ENCODE measurements at places on chromosomes 3 and 15.

DNA sequence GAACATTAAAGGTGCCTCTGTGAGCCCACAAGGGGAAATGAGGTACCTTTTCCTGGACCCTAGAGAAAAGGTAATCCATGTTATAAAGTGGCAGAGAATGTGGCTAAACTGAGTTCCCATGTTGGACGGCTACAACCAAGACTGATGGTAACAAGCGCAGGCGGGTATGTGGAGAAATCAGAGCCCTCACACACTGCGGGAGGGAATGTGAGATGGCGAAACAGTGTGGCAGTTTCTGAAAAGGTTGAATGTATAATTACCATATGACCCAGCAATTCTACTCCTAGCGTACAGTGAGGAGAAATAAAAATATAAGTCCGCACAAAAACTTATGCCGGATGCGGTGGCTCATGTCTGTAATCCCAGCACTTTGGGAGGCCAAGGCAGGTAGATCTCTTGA is 24.1 kb upstream of the SHISA5 start:
- DNase-seq: no peak

DNA sequence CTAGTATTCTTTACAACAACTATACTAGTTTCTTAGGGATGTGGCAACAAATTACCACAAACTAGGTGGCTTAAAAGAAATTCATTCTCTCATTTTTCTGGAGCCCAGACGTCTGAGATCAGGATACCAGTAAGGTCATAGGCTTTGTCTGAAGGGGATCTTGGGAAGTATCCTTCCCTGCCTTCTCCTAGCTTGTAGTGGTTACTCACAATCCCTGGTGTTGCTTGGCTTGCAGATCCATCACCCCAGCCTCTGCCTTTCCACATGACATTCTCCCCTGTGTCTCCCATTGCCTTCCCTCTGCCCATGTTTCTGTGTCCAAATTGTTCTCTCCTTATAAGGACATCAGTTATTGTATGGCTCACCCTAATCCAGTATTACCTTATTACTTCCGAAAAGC is 24.3 kb upstream of the CLDN1 start:
- DNase-seq: no peak

- no peak for DNase-seq
Observed at GRCh38 chr3:32045091-32045915, 61.1 kb upstream of the GPD1L start.

- no peak for DNase-seq
Observed at GRCh38 chr3:36319680-36320079, 60.6 kb upstream of the STAC start.

DNA sequence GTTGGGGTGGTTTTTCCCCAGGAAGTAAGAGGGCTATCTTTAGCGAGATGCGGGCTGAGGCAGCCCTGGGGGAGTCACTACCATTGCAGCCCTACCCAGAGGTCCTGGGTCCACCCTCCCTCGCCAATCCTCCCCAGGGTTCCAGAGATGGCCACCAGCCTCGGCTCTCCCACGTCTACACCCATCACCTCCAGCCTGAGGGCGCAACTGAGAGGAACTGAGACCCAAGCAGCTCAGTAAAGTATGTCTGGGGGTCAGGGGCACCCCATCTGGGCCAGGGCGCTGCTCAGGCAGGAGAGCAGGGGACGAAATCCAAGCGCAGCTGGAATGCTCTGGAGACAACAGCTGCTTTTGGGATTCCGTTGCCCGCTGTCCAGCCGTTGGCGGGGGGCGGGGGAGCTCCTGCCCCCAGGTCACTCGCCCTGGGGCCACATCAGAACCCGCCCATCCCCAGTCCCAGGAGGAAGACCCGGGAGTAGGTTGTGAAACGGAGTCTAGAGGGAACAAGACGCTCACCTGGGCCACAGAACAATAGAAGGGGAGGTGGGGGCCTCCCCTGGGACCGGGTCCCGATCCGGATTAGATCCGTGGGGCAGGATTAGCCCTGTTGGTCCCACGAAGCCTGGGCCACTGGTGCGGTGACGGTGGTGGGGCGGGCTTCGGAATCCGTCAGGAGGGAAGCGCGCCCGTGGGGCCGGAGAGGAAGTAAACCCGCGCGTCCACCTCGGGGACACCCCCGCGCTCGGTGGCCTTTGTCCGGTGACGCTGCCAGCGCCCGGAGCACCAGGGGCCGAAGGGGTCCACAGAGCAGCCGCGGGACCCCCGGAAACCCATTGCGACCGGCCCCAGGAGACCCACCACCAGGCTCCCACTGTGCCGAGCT is 1.4 kb upstream of the NDUFAF3 start:
- peak; percentile 61 for DNase-seq

- no peak for DNase-seq
Observed at GRCh38 chr15:60589728-60590127, 110.8 kb upstream of the ICE2 start.

DNA sequence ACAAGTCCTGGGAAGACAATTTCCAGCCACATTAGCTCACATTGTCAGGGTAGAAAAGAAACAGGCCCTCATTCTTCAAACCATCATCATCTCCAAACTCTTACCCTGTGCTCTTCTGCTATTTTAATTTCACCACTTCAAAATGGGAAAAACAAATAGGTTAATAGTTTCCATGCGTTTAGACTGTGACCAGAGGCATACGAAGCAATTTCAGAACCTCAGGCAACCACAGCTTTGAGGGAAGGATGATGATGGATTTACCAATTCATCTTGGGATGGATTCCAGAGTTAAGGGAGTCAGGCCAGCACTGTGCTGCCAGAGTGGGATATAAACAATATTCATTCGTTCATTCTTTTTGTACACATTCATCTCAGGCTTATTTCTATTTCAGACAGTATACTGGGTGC is 307.8 kb upstream of the TPRG1 start:
- DNase-seq: no peak

- DNase-seq: no peak
Observed at GRCh38 chr3:52851348-52851747, 16.5 kb upstream of the MUSTN1 start.

DNA sequence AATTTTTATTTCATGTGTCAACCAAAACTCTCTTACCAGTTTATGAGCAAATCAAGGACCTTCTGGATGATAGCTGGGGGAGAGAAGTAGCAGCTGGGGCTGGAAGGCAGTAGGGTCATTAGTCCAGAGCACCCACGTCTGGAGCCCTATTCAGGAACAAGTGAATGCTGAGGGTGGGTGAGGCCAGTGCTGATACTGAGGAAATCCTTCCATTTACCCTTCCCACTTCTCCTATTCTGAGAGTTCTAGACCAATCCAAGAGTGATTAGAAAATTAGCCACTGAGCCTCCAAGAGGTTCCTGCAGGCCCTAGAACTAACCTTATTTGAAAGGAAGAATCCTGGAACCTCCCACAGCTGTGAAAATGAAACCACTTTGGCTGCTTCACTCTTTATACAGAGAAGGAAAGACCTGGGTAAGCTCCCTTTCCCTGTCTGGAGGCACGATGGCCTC is 46.2 kb upstream of the VILL start:
- DNase-seq: no peak

GRCh38 chr15:59312205-59312604 is 60.5 kb downstream of the MYO1E start:
- no peak for DNase-seq

DNA sequence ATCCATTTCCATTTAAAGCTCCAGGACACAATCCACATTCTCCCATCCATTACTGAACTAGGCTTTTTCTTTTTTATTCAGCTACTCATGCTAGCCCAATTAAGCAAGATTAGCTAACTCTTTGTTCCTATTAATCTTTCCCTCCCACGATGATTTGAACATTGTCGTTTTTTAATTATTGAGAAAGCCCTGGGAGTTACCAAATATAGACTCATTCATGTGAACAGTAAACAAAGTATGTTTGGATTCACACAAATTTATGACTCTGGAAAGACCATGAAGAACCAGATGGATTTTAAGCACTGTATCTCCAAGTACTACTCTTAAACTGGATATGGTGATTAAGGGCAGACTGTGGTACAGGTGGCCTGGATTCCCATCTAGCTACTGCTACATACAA is 82.2 kb downstream of the STRIT1 start:
- no peak for DNase-seq

DNA sequence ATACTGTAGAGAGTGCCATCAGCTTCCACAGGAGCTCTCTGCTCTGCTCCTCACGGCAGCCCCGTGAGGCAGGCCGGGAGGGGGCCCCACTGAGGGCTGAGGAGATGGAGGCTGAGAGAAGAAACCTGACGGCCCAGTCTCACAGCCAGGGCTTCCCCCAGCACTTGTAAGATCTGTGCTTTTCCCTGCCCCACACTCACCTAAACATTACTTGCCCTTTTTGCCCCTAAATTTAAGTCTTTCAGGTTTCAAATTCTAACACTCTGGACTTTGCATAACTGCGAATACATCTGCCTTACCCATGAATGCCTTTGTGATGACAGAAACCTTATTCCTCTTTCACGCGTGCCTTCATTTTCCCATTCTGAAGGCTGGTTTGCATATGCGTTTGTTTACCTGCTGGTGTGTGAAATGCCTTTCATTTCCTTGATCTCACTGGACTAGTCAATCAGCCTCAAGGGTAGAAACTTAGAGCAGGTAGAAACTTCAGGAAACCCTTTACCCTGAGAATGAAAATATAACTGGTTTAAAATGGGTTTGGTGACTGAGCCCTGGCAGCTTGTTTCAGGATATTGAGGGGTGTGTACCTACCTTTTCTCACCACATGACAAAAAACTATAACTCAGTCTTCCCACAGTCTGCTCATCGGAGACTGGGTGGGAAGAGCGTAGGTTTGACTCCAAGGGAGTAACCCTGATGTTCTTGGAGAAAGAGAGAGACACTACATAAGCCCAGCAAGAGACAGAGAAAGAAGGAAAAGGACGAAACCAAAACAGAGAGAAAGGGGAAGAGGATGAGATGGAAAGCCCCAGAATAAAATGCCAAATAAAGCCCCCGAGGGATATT is 20.1 kb downstream of the SLC12A8 start:
- DNase-seq: no peak

GRCh38 chr3:33956206-33956605 is 157.8 kb downstream of the PDCD6IP start:
- no peak for DNase-seq

GRCh38 chr3:65497236-65497635 is 541.5 kb downstream of the MAGI1 start:
- DNase-seq: no peak

- no peak for DNase-seq
Observed at GRCh38 chr3:62024882-62025281, 348.5 kb downstream of the FEZF2 start.

GRCh38 chr3:33171580-33171979 is 47.0 kb downstream of the SUSD5 start:
- no peak for DNase-seq

DNA sequence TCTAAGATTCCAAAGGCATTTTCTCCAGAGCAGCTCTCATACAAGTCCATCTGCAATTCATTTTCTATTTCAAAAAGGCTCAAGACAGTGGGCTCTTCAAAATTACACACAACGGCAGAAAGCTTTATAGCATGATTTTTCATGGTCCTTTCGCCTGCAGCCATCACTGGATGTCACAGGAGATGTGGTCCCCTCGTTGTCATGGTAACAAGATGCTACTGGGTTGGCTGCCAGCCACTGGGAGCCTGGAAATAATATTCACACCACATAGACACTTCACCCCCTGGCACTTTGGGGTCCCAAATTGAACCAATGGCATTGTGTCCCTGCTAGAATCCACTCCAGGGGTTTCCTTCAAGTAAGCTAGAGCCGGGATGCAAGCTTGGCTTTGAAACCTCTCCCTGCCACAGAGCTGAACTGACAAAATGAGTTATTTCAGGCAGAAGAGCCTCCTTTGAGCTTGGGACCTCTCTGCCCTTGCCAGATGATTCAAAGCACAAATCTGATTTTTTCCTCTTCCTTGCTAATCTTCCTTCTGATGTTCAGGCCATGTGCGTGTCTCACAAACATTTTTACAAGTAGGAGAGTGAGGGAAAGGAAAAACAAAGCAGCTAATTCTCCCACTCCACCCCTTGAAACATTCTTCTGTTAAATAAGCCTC is 512.6 kb upstream of the ADAMTS9 start:
- DNase-seq: no peak

DNA sequence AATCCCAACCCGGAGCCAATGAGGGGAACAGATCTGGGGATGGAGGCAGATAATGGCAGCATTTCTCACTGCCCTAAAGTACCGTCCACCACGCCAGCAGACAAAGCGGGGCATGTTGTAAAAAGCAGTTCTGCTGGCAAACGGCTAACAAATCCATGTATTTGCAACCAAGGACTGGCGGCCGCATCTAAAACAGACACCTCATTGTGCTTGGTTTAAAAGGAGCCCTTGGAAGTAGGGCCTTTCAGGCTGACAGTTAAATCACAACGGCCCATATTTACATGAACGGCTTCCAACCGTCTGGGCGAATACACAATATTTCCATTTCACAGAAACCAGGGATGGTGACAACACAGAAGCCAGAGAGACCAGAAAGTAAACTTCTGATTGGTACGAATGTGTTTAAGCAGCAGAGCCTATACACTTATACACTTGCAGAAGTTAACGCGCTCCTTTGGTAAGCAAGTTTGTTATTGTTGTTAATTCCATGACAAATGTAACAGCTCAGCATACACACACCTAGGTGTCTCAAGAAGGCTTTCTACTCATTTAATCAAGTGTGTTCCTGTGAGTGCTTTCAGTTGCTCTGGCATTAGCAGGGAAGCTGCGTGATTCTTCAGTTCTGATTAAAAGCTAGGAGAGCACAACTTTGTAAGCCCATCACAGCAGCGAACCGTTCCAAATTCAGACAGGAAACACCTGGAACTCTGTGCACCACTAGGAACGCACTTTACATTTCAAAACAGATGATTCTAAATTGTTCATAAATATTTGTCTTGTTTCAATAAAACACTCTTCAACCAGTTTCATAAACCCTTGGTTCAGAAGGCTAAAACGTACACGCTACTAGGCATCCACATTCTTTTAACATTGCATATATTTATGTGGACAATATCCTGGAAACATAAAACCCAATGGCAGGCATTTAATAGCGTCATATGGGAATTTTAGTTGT is 112.9 kb downstream of the PDZRN3 start:
- DNase-seq: no peak

- no peak for DNase-seq
Observed at GRCh38 chr3:10988991-10989484, 3.5 kb upstream of the SLC6A1 start.

- DNase-seq: no peak
Observed at GRCh38 chr3:118966700-118967099, 67.9 kb downstream of the IGSF11 start.

DNA sequence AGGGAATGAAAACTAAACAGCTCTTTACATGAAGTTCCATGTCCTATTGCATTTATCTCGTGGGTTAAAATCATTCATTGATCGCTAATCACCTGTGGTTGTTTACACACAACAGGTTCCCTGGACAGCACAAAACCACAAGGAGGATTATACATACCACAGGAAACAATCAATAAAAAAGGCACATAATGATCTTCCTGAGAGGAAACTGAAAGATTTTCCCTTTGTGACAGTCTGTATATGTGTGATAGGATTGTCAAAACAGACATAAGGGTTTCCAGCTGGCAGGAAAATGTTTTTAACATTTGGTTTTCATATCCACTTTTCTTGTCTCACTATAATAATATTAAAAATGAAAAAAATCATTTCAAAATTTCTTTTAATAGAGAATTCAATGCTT is 541.8 kb downstream of the NLGN1 start:
- no peak for DNase-seq

Data from Peyer's patch (tissue), 4 donors.